Caudate nucleus (tissue), 63 donors: ENCODE measurements at places on chromosomes 12 and 14.
A peak's percentile ranks its signal among the peaks of the same experiment; 100 is the strongest.

DNA sequence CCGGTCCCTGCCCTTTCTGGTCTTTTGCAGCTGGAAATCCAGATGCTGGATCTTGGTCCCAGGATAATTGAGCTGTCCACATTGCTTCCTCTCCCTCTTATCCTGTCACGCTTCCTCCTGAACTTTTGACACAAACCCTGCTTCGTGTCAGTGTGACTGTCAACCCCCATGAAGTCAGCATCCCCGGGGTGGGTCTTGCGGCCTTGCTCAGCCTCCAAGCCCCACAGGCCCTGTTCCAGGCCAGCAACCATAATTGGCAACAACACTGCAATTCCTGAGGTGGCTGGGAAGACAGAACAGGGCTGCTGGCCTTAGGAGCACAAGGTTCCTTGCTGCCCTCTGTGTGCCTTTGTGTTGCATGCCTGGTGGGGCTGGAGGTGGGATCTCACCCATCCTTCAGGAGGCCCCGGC is 74.9 kb downstream of the NTF3 start:
- DNase-seq: no peak

DNA sequence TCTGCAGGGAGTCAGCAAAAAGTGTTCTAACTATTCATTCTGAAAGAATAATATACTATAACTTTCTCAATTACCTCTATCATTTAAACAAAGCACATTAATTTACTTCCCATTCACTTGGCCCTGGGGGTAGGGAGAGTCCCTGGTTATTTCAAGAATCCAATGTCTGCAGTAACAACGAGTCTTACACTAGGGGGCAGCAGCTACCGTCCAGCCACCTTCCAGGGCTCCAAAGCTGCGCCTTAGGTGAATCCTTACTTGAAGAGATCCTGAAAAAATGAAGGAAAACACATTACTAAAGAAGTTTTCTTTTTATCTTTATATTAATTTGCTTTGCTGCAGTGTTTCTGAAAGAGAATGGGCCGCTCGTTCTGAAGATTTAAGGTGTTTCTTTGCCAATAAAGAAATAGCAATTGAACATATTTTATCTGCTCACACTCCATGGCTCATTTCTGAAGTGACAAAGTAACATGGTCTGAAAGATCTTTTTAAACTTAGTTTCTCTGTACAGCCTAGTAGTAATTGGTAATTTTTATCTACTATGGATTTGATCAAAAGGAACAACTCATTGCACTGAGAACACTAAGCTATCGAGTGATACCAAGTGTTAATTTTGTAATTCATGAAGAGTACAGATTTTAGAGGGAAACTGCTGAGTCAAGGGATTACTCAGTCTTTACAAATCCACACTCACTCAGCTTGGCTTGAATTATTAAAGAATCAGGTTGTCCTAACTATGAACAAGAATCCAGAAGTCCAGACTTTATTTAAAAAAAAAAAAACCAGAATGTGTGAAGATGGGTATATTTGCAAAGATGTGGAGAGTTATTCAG is 27.6 kb downstream of the BHLHE41 start:
- DNase-seq: peak; percentile 84

DNA sequence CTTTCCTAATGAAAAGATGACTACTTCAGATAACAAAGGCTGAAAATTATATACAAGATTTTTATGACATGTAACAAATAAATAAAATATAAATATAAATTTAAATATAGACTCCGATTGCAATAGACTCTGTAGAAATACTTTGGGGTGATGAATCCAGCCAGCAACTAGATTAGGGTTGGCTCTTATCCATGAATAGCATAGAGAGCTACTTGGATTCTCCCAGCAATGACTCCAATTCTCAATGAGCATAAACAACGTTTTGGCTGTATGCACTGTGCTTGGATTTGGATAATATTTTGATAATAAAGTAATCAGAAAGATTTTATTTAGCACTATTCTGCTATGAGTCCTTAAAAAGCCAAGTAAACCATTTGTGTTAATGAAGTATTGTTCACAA is 58.0 kb upstream of the LRFN5 start:
- no peak for DNase-seq

DNA sequence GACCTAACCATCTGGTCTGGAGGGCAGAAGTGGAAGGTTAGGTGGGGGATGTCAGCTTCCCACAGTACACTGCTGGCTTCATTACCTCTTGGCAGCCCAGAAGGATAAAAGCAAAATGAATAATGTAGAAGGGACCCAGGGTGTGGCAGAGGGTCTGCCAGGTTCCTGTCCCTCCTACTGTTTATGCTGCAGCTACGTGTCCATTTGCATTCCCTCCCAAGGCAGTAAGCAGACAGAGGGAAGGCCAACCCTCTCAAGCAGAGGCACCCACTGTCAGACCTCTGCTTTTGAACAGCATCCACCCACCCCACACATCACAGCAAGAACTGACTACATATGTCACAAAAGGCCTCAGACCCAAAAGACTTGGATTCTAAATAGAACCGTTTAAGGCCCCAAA is 19.4 kb downstream of the MAX start:
- DNase-seq: no peak

DNA sequence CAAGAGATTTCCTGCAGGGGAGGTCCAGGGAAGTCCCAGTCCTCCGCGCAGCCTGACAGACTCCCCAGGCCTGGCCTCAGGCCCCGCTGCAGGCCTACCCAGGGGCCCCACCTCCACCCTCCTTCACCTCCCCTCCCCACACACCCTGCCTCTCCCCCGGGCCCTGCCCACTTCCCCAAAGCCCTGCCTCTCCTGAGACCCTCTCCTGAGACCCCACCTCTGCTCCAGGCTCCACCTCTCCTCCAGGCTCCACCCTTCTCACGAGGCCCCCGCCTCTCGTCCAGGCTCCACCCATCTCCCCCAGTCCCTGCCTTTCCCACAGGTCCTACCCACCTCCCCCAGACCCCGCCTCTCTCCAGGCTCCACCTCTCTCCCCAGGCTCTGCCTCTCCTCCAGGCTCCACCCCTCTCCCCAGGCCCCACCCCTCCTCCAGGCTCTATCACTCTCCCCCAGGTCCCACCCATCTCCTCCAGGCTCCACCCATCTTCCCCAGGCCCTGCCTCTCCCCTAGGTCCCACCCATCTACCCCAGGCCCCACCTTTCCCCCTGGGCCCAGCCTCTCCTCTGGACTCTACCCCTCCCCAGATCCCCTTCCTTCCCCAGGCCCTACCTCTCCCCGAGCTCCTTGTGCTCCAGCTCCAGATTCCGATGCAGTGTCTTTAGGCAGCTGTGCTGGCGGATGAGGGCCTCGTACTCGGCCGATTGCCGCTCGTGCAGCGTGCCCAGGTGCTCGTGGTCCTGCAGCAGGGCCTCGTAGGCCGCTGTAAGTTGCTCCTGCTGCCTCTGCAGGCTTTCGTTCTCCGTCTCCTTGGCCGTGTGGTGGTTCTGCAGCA is 58.8 kb upstream of the GPR68 start:
- DNase-seq: no peak

DNA sequence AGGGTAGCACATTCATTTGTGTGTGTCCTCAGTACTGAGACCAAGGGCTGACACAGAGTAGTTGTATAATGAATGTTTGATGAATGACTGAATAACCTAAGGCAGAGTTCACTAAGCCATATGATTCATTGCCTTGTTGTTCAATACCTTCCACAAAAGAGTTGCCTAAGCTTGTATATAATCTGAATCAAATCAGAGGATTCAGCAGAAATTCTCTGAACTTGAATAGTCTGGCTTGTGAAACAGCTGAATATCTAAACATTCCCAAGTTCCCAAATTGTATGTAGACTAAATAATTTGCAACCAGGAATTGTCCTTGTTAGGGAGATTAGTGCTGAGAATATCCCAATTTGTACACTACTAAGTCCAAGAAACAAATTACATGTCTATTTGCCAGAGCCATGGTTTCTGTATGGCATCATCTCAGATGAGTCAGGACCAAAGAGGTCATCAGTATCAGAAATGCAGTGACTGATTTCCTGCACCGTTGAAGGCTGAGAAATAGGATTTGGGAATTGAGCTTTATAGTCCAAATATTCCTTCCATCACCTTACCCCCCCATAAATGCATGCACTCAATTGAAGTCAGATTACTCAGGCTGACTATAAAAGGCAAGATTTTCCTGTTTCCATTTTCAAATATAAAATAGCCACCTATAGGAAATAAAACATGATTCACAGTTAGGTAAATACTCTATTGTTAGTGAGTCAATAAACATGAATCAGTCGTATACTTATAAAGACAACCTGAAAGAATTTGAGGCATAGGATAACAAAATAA is 168.7 kb downstream of the PHLDA1 start:
- DNase-seq: no peak

- no peak for DNase-seq
Measured at GRCh38 chr14:99523704-99524055, 42.5 kb downstream of the CCNK start.

GRCh38 chr14:86057018-86057667 is 527.2 kb downstream of the FLRT2 start:
- no peak for DNase-seq

DNA sequence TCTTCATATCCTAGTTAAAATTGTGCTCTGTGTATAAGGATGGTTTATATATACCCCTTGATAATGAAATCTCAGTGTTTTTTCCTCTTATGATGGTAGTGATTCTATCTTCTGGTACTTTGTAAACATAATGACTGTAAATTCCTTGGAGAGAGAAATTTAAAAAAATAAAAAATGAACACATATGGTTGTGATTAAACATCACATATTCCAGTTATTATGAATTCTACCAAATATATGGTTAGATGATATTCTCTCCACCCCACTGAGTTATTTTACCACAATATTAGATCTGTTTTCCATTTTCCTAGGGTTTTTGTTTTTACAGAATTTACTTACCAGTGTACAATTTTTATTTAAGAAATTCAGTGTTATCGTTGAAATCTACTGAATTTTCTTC is 481.9 kb upstream of the NOVA1 start:
- no peak for DNase-seq

GRCh38 chr12:66405395-66405794 is 103.1 kb downstream of the HELB start:
- DNase-seq: no peak

GRCh38 chr12:32870716-32871115 is 25.9 kb downstream of the PKP2 start:
- no peak for DNase-seq

DNA sequence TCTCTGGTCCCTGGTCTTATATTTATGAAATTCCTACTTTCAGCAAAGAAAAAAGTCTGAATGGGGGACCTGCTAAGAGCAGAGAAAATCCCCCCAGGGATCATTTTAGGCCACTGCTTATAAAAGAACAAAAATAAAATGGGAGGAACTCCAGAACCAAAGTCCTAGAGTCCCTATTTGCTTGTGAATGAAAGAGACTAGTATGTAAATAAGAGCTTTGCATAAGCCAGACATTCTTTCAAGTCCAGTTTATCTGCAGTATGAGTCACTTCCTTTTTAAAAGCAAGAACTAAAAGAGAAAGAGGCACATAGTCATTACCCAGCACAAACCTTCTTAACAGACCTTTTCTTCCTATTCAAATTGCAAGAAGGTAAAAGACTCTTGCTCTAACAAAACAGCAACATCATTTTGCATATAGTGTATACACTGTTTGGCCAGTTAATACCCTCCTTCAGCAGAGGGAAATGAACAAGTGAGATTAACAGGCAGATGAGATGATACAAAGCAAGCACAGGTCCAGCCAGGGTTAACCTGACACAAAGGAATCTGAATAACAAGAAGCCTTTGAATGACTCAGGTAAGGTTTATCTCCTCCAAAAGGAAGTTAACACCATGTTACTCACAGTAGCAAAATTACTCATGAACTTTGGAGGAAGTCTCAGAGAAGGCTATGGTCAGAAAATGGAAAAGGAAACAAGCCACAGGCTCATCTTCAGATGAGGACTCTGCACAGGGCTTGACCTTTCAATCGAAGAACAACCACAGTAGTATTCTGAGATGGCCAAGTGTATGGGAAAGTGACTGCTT is 87.3 kb downstream of the PHLDA1 start:
- DNase-seq: no peak

DNA sequence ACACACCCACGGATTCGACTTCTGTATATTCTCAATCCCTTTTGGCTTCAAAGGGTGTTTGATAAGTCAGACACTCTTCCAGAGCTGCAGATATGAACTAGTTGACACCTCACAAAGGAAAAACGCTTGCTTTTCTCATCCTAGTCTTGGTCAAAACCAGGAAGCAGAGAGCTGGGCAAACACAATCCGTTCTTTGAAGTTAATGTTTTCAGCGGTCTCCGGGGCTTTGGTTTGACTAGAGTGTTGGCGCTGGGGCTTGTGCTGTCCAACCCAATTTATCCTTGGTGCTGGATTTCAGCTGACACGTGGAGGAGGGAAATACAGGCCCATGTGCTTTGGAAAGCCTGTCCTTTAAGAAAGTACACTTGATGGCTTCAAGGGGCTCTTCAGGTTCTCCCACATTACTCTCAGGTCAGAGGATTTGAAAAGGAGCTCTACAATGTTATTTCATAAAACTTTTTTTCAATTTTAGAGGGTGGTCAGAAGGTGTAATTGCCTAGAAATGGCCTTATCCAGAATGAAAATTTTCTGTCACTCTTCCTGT is 985.8 kb downstream of the VRK1 start:
- DNase-seq: no peak

DNA sequence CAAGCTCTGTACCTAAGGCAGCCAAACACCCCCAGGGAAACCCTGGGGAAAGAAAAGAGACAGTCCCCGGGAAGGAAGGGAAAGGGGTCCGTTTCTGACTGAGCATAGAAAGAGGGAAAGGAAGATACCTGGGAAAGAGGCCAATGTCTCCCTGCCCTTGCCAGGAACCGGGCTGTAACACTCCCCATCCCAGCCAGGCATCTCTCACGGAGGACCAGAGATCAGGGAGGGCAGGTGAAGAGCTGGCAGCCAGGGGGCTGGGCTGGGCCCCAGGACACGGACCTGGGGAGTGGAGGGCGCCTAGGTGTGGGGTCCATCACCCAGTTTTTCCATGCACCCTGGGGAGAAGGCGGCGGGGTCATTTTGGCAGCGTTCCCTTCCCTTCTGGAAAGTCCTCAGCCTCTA is 18.9 kb upstream of the PLEKHH1 start:
- DNase-seq: no peak

DNA sequence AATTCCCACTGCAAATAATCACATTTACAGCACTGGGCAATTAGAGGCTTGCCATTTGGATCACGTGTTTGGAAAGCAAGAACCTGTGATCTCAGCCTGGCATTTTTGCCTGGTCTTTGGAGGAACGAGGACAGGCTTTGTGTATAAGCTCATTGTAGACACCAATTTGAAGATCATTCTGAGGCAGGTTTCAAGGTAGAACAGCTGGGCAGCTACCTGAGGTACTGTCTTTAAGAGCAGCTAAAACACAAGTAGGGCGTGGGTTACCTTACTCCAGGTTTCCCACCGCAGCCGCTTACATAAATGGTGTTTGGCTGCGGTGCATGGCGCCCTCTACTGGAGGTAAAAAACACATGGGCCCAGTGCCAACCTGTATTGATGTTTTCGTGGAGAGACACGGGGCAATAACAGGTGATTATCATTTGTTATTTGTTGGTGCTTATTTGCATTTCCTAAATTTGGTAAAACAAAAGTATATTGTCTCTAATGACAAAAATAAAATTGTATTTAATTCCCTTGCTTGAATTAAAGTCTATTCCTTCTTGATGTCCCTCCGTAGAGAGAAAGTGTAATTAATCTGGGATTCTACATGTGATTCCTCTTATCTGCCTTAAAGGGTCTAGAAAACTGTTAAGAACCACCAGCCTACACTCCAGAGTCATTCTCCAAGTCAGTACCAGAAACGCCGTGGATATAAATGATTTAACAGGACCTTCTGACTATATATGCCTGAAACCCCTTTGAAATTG is 69.7 kb downstream of the SVOP start:
- DNase-seq: peak; percentile 38
